PC-3 (cell line): ENCODE measurements at places on chromosomes 4 and X. TPM values are rescaled to one million over a fixed set of nuclear protein-coding genes. Genes with fewer than 3 reads are reported as not detected.

GRCh38 chr4:52019936-52020657 lies at the start of gene LRRC66:
Gene LRRC66, minus strand, starts transcription at chr4:52020363. Its CDS starts 2,750 bp downstream, at chr4:52017613.
- peak; percentile 83 for DNase-seq

- DNase-seq, result peak; percentile 48
These were observed 302.6 kb downstream of the CBLL2 start for GRCh38 chrX:22575161-22575845.

DNA sequence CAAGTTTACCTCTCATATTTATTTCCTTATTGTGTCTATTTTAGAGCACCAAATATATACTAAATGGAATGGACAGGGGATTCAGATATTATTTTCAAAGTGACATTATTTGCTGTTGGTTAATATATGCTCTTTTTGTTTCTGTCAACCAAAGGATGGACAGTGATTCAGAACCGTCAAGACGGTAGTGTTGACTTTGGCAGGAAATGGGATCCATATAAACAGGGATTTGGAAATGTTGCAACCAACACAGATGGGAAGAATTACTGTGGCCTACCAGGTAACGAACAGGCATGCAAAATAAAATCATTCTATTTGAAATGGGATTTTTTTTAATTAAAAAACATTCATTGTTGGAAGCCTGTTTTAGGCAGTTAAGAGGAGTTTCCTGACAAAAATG lies 6.2 kb downstream of the FGB start:
- DNase-seq, result peak; percentile 80

- no peak for DNase-seq
These were observed 5.4 kb upstream of the TAPT1 start for GRCh38 chr4:16231570-16232245.

DNA sequence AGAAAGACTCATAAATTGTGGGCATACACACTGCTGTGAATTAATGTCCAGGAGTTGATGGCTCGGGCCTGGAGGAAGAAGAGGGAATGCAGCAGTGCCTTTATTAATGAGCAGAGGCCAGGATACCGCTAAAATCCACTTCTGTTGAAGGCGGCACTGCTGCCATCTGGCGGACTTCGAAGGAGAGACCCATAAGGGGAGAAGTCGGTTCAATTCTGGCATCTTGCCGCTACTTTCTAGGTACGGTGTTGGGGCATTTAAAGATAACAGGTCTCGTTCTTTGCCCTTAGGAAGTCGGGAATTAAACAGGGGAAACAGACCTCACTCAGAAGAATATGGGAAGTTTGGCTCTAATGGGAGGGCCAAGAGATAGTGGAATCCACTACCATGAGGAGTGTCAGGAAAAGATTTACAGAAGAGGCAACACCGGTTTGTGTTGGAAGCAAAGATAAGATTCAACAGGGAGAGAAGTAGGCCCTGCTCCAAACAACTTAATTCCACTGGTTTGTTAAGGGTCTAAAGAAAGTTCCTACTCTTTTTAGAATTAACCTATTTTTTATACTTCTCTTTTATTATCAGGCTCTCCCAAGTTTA lies 133.6 kb upstream of the GIMD1 start:
- DNase-seq, result peak; percentile 77

DNA sequence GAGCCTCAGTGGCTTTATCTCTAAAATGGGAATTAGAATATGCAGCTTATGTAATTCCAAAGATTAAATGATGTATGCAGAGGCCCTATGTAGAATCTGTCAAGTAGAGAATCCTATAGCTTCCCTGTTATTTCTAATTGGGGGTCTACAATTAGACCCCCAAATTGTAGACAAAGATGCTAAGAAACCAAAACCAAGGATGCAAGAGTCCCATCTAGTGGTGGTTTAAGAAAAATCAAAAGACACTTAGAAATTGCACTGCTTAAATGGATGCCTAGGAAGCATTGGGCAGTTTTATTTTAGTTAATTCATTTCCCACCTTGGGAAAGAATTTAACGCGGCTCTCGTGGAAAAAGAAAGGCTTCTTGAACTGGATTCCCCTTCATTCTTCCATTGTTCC lies 115.2 kb downstream of the GABRA2 start:
- DNase-seq, result peak; percentile 6

GRCh38 chr4:113636438-113636818 lies 125.1 kb downstream of the CAMK2D start:
- peak; percentile 29 for DNase-seq

- DNase-seq, result no peak
These were observed 16.4 kb upstream of the CTBP1 start for GRCh38 chr4:1265351-1265750.

DNA sequence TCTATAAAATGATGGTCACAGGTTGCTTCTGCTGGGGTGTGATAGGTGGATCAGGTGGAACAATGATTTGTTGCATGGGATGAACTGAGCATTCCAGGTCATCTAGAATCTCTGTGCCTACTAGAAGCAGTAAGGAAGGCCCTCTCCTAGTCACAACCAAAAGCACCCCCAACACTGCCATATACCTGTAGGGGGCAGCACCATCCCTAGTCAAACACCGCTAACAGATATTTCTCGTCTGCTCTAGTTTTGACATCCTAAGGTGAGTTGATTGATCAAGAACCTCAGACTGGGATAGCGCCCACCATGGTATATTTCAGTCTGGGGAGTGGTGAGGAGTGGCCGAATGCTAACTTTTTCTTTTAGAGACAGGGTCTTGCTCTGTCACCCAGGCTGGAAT lies 160.2 kb downstream of the NHS start:
- DNase-seq, result peak; percentile 59

- DNase-seq, result no peak
These were observed 43.3 kb upstream of the STX18 start for GRCh38 chr4:4585012-4585670.

DNA sequence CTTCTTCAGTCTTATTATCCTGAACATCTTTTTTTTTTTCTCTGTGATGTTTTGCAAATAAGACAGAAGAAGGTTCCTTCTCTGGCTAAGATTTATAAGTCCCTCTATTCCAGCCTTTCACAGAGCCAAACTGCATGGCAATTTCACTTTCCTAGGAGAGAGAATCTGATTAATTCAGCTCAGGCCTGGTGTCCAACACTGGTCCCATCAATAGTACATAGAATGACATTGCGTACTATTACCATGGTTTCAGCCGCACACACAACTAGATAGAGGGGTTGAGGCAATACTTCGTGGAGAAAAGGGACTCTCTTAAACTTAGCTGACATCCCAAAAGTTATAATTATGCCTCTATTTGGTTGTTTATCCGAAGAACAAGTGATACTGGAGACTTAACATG lies 18.5 kb downstream of the DCAF8L2 start:
- no peak for DNase-seq

DNA sequence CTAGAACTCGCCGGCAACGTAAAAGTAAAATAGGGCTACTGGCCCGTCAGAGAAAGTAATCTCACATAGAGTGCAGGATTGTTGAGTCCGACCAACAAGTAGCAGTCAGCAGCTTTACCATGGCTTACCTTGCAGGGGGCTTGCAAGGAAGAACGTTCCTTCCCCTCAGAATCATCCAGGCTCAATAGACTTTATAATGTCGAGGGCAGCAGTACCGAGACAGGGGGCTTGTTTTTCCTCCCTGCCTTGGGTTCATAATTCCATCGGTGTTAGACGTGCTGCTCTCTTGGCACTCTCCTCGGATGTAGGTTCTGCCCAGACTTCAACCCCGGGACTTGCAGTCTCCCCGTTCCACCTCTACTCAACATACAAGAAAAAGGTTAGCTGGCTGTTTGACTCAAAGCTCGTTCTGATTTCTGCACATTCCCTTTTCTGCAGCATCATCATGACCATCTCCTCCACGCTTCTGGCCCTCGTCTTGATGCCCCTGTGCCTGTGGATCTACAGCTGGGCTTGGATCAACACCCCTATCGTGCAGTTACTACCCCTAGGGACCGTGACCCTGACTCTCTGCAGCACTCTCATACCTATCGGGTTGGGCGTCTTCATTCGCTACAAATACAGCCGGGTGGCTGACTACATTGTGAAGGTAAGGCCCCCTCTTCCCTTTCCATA lies 1.5 kb downstream of the SLC10A4 start:
- DNase-seq, result no peak

GRCh38 chrX:135984791-135985156 lies 461 bp upstream of the SLC9A6 start:
- no peak for DNase-seq

DNA sequence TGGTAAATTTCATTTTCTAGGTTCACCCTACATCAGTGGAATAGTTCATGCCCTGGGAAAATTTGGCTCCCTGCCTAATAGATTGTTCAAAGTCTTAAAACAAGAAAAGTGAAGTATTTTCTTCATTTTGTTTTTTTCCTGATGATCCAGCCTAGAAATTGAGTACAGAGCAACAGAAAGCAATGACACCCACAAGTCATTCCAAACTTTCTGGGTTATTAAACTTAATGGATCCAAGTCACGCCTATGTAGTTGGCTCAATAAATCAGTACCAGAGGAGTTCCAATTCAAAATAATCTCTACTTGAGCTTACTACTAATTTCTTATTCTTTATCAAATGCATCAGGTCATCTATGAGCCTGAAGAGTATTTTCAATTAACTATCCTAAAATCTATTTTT lies 937.6 kb upstream of the SLIT2 start:
- DNase-seq, result no peak

DNA sequence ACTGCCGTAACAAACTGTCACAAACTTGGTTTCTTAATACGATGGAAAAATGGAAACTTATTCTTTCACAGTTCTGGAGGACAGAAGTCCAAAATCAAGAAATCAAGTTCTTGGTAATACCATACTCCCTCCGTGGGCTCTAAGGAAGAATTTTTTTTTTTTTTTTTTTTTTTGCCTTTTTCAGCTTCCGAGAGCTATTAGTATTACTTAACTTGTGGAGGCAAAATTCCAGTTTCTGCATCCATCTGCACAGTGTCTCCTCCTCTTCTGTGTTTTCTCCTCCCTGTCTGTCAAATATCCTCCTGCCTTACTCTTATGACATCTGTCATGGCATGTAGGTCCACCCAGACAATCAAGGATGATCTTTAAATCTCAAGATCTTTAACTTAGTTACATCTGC lies 426.6 kb downstream of the SPRY1 start:
- DNase-seq, result no peak

DNA sequence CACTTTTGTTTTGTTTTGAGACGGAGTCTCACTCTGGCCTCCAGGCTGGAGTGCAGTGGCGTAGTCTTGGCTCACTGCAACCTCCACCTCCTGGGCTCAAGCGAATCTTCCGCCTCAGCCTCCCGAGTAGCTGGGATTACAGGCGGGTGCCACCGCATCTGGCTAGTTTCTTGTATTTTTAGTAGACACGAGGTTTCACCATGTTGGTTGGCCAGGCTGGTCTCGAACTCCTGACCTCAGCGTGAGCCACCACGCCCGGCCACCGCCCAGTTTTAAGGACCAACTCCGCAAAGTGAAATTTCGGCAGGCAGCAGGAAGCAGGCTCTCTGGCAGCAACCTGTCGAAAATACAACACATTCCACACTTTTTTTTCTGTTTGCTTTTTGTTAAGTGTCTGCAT lies 13.4 kb downstream of the DHRSX start:
- DNase-seq, result no peak

DNA sequence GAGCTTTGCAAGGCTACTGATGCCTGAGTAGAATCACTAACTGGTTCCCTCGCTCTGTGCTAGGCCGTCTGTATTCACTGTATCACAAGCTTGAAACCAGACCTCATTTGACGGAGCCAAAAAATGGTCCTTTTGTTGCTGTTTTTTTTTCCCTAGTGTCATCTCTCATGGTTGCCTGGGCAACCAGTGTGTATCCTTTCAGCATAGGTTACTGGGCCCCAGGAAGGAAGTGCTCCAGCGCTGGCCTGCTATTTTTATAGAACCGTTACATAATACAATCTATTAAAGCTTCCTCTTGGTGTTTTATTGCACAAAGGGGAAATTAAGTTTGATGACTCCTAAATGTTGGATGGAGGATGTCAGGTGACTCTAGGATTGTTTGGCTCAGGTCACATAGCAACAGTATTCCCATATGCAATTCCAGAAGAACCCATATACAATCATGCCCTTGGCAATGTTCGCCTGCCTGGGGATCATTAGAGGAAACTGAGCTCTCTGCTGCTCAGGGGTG lies 220.4 kb downstream of the SPRY1 start:
- DNase-seq, result peak; percentile 15

DNA sequence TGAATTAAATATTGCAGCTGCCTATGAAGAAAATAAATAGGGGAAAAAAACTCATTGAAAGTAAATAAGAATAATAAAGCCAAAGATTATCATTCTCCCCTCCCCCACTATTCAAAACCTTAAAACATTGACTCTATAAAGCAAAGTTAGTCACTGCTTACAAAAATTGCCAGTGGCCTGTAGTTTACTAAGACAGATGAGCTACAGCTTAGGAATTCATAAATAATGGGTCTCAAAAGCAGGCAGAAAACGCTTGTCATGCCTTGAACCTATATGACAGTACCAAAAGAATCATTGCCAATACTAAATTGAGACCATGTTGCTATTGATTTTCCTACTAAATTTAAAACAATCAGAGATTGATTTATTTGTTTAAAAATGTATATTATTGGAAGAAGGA lies 78.9 kb downstream of the SLC10A7 start:
- DNase-seq, result peak; percentile 85

GRCh38 chr4:39169426-39169825 lies 12.9 kb upstream of the WDR19 start:
- no peak for DNase-seq

SMPX gene
- not detected in 2 replicates for total RNA-seq

UGT2B10 gene
- total RNA-seq, result not detected in 2 replicates

ZNF732 gene
- total RNA-seq, result not detected in 2 replicates

ATP2B3 gene
- not detected in 2 replicates for total RNA-seq

PLXNB3 gene
- 27.3 and 43.5 TPM in 2 replicates for total RNA-seq

KLHL4 gene
- 1.0 and 1.1 TPM in 2 replicates for total RNA-seq

ZBED1 gene
- 14.2 and 15.9 TPM in 2 replicates for total RNA-seq

SPANXN4 gene
- total RNA-seq, result not detected in 2 replicates
